Sigmoid colon (tissue), 7 donors: ENCODE measurements at places on chromosomes 6 and 20. TPM values are rescaled to one million over a fixed set of nuclear protein-coding genes. Genes with fewer than 3 reads are reported as not detected.
A peak's percentile ranks its signal among the peaks of the same experiment; 100 is the strongest.

The CRISP2 gene
- total RNA-seq, result not detected

GRCh38 chr6:144745439-144745838 is 460.3 kb downstream of the UTRN start:
- no peaks in the 10 kb centered on the region for H3K36me3 ChIP-seq
- H3K27me3 ChIP-seq, result no peaks in the 10 kb centered on the region
- DNase-seq, result no peak
- H3K4me3 ChIP-seq, result no peak overlapping the region

DNA sequence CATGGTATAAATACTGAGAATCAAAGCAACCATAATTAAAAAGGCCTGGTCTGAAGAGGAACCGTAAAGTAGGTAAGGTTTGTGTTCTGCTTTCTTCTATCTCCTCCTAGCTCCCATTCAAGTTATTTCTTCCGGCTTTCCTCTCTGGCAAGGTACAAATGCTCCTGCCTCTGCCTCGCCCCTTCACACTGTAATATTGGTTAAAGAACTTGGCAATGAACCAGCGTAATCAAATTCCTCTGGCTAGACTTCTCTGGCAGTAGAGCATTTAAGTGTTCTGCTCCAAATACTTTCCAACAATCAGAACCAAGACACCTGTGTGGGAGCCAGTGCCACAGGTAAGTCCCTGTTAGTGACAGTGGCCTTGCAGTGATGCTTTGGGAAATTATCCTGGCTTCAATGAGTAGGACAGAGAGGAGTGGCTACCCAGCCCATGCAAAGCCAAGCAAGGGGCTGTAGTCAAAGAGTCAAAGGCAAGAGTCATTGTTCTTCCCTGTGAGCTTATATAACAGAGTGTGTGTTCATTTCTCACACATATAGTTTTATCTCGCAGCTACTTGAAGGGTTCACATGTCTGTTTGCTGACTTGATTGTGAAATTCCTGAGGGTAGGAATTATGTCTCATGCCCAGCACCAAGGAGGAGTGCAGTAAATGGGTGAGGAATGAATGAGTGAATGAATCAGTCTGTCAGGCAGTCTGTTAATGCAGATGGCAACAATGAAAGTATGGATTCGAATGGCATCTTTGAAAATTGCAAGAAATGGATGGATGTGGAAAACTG is 329.3 kb downstream of the NRN1 start:
- no peaks in the 10 kb centered on the region for H3K27me3 ChIP-seq
- H3K36me3 ChIP-seq, result no peaks in the 10 kb centered on the region
- H3K27ac ChIP-seq, result no peak overlapping the region
- DNase-seq, result no peak

- no peaks in the 10 kb centered on the region for H3K27me3 ChIP-seq
- peaks cover 45% of the 10 kb centered on the region for H3K4me1 ChIP-seq
- no peaks in the 10 kb centered on the region for H3K36me3 ChIP-seq
- peak overlapping the region; percentile 71 for H3K27ac ChIP-seq
These were observed 56.6 kb downstream of the SYTL3 start for GRCh38 chr6:158706369-158706982.

GRCh38 chr6:129678463-129678862 is 31.5 kb downstream of the ARHGAP18 start:
- no peak overlapping the region for H3K4me3 ChIP-seq
- no peak overlapping the region for H3K27ac ChIP-seq
- H3K27me3 ChIP-seq, result no peaks in the 10 kb centered on the region

GRCh38 chr6:105431226-105431625 is 28.3 kb upstream of the PREP start:
- H3K4me1 ChIP-seq, result no peaks in the 10 kb centered on the region
- DNase-seq, result no peak
- H3K4me3 ChIP-seq, result no peak overlapping the region
- no peak overlapping the region for H3K27ac ChIP-seq

The PDE7B gene
- total RNA-seq, result 6.3 TPM

The ARG1 gene
- total RNA-seq, result not detected

DNA sequence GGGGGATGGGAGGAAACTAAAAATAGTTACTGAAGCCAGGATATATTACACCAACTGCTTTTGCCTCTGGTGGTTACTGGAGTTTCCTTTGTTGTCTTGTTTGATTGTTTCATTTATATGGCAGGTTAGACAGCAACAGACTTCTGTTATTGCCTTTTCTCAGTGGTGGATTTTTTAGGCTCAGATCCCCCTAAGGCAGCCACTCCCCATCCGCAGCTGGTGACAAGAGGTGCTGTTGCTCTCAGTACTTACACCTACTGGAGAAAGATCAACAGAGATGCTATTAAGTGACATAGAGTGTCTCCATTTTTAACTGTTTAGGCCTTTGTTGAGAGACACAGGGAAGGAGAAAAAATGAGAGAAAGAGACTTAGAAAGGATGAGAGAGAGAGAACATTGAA is 552.1 kb downstream of the PKHD1 start:
- DNase-seq, result no peak
- no peaks in the 10 kb centered on the region for H3K27me3 ChIP-seq
- H3K36me3 ChIP-seq, result no peaks in the 10 kb centered on the region

- H3K27ac ChIP-seq, result no peak overlapping the region
- H3K4me1 ChIP-seq, result peaks cover 23% of the 10 kb centered on the region
These were observed 256.4 kb downstream of the GMPR start for GRCh38 chr6:16494793-16495192.

- H3K4me3 ChIP-seq, result no peak overlapping the region
These were observed 137.7 kb upstream of the SLC22A16 start for GRCh38 chr6:110614106-110614505.

The COL9A1 gene
- not detected for total RNA-seq

GRCh38 chr6:119938752-119939151 is 589.2 kb upstream of the MAN1A1 start:
- H3K27ac ChIP-seq, result no peak overlapping the region
- H3K4me3 ChIP-seq, result no peak overlapping the region
- H3K4me1 ChIP-seq, result no peaks in the 10 kb centered on the region
- H3K27me3 ChIP-seq, result no peaks in the 10 kb centered on the region
- DNase-seq, result no peak
- H3K36me3 ChIP-seq, result no peaks in the 10 kb centered on the region

DNA sequence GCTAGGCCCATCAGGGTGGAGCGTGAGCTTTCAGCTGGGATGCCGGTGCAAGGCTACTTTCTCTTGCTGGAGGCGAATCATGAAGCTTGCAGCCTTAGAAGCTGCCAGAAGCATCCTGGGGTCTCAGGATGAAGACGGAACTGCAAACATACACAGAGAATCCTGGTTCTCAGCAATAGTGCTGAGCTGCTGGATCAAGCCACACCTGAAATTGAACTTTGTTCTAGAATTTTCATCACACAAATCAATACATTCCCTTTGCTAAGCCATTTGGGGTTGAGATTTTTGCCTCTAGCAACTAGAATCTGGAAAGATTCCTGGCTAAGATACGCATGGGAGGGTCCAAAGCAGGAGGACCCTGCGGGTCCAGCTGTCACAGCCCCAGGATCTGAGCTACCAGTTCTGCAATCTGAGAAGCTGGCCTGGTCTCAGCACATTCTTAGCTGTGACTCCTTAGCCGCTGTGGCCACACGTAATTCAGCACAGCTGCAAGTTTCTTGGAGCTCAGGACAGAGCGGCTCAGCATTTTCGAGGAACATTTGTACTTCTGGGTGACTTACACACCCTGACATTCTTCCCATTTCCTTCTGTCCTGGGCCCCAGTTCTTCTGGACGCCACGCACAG is 6.6 kb upstream of the ARFGAP1 start:
- H3K36me3 ChIP-seq, result no peaks in the 10 kb centered on the region
- H3K4me1 ChIP-seq, result no peaks in the 10 kb centered on the region
- H3K27me3 ChIP-seq, result peaks cover 42% of the 10 kb centered on the region

GRCh38 chr6:12610862-12611261 is 105.7 kb upstream of the PHACTR1 start:
- no peaks in the 10 kb centered on the region for H3K36me3 ChIP-seq
- no peaks in the 10 kb centered on the region for H3K4me1 ChIP-seq
- no peak overlapping the region for H3K4me3 ChIP-seq
- no peak for DNase-seq

DNA sequence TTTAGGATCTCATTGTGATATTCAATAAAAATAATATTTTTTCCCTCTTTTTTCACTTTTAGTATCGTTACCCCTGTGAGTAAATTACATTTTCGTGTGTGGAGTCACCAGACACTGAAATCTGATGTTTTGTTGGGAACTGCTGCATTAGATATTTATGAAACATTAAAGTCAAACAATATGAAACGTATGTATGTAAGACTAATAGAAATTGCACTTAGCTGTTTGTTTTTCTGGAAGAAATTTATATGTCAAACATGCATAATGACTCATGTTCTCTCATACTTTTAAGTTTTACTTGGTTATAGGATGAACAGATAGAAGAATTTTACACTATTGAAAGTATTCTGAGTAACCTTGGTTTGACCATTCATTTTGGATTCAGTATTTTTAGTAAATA is 49.4 kb downstream of the ITCH start:
- no peaks in the 10 kb centered on the region for H3K27me3 ChIP-seq
- H3K4me1 ChIP-seq, result no peaks in the 10 kb centered on the region
- H3K36me3 ChIP-seq, result peaks cover 9% of the 10 kb centered on the region
- H3K27ac ChIP-seq, result no peak overlapping the region
- H3K4me3 ChIP-seq, result no peak overlapping the region

The DEFB110 gene
- not detected for total RNA-seq

DNA sequence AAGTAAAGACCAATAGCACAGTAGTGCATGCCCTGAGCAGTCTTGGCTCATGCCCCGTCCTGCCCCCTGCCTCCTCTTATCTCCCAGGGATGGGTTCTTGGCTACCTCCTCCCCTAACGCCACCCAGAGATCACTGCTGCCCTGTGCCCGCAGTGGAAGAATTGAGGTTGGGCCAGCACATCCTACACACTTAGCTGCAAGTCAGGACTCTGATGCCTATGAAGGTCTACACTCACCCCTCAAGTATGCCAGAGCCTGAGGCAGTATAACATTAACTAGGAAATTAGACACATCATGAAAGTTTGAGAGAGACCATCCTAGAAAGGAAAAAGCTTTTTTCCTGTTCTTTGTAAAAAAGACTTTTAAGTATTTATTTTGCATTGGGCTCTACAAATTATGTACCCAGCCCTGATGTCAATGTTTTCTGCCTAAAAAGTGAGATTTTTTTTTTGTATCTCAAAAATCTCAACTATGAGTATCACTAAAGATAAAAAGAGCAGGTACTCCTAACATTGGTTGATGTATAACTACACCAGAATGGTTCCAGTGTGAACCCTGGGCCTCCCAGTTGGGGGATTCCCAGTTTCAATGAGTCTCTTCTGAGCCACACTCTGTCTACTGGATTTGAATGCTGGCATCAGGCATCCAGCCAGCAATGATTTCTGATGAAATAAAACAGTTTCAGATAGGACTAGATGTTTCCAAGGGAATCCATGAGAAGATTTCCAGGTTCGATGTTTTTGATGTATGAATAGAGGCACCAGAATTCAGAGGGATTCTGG is 115.4 kb downstream of the ISM1 start:
- no peak overlapping the region for H3K27ac ChIP-seq
- no peaks in the 10 kb centered on the region for H3K4me1 ChIP-seq
- H3K36me3 ChIP-seq, result no peaks in the 10 kb centered on the region
- H3K4me3 ChIP-seq, result no peak overlapping the region

The SYNDIG1 gene
- total RNA-seq, result 0.36 TPM

The DNAH8 gene
- not detected for total RNA-seq
